ENCODE measurements at places on chromosomes 5 and 9.
A peak's percentile ranks its signal among the peaks of the same experiment; 100 is the strongest.

DNA sequence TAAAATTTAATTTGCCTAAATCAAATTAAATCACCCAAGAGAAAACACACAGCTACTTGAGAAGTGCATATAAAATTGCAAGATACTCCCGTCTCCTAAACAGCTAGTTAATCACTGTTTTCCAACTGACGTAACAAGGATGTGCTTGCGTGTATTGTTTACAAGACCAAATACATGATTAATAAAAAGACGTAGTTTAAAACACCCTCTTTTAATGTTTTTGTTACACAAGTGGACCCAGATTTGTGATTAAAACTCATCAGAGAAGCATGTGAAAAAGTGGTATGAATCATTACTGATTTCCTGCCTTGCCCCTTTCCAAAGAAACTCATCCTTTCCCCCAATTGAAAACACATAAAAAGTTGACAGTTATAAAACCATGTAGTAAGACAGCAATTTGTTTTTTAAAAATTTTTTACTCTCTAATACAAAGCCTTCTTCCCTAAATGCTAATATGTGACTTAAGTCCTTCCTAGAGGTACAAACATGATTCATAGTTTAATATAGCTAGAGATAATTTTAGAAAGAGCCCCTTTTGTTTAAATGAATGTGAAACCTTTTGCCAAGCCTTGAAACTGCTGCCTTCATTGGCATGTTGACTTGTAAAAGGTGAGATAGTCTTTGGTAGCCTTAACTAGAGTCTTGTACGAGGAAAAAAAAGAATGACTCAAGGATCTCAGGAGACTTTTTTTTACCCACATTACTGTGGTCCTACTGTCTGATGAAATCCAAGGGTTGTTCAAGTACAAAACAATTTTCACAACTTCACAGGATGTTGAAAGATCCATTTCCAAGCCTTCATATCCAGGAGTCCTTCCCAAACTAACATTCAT, 61.4 kb upstream of the FST start:
- DNase-seq, result no peak

- peak; percentile 26 for DNase-seq
Observed at GRCh38 chr5:72523960-72524582, 16.9 kb upstream of the ZNF366 start.

DNA sequence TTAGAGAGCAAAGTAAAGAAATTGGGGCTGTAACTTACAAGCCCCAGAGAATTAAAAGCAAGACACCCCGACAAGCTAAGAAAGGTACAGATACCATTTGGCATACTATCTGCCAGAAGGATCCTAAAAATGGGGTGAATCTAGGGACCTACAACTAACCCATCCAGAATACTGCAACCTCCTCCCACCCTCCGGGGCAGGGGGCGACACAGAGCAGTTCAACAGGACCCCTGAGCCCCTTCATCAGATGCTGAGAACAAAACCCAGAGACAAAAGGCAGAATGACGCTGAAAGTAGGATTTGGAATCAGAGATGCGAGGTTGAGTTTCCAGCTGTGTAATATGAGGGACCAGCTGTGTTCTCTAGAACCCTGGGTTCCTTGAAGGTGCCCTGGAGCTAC, 71.2 kb downstream of the EPB41L4B start:
- peak; percentile 66 for DNase-seq

DNA sequence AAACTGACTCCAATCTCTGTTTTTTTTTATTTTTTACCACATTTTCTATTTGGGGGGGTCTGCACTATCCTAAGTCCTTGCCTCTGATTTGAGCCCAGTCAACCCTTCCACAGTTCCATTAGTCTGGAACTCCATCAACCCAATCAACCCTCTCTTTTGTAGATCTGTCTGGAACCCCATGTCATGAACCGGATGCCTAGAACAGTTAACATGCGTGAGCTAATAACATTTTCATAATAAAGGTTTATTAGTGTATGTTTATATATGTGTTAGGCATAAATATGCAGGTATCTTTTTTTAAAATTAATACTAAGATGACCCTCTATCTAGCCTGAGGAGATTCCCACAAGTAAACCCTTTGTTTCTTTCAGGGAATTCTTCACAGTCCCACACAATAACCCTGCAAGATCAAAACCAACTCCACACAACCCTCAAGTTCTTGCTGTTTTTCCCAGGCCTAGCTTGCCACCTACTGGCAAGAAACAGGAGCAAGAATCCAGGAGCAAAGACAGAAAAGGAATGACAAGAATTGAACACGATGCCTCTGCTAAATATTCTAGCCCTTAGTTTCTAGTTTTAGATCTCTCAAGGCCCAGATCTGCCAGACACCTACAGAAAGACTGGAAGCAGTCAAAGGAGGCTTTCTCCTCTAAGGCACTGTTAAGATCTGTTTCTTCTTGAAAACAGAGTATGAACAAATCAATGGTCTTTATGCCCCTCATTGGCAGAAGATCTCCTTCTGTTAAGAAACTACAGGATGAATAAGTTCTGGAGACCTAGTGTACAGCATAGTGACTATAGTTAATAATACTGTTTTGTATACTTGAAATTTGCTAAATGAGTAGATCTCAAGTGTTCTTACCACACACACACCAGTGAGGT, 100.4 kb downstream of the TRIM36 start:
- peak; percentile 58 for DNase-seq

DNA sequence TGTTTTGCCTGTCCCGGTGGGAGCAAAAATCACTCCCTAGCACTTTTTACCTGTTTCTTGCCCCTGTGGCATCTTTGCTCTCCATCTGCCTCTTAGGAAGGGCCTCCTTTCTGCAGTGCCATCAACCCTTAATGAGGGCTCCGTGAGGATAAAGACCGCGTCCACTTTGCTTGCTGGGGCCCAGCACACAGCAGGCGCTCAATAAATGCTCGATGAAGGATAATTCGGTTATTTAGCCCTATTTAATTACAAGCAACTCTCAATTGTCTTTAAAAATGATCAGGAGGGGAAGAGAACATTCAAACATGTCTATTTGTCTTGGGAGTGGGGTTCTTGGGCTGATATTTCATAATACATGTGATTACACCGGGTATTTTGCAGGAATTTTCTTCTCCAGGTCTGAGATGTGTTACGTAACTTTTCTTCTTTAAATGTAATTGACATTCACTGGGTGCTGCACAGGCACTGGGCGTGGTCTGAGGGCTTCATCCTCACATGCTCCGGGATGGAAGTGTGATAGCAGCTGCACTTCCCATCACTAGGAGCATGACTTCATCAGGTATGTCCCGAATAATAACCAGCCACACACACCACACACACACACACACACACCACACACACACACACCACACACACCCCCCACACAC, 19.8 kb upstream of the NTNG2 start:
- no peak for DNase-seq

DNA sequence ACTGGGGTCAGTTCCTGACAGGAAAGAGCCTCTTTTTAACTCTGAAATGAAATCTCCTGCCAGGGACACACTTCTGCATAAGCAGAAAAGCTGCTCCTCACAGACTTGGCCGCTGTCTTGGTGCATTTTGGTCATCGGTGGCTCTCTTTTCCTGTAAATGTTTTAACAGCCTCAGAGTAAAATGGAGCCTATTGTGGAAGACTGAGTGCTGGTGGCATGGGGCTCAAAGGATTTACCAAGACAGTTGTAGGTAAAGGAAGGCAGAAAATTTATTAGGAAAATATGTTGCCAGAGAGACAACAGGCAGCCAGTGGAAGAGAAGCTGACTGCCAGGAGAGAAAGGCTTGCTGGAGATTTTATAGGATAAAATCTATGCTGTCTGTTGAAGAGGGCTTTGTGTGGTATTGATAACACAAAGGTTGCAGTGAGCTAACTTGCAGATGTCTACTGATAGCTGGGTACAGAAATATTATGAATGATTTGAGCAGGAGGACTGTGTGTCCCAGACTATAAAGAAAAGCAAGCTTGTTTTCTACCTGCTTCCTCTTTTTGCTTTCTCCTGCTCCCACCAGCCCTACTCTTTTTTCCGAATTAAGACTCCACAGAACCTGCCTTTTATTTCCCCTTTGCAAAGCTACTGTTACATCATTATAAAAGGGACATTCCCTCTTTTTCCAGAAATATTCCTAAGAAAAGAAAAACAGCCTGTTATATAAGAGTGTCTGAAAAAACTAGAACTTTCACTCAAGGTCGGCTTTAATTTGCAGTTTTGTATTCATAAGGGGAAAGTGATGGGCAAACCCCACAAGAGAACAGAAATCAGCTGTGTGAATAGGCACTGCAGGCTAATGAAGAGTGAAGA, 27.9 kb upstream of the IFNA14 start:
- no peak for DNase-seq

DNA sequence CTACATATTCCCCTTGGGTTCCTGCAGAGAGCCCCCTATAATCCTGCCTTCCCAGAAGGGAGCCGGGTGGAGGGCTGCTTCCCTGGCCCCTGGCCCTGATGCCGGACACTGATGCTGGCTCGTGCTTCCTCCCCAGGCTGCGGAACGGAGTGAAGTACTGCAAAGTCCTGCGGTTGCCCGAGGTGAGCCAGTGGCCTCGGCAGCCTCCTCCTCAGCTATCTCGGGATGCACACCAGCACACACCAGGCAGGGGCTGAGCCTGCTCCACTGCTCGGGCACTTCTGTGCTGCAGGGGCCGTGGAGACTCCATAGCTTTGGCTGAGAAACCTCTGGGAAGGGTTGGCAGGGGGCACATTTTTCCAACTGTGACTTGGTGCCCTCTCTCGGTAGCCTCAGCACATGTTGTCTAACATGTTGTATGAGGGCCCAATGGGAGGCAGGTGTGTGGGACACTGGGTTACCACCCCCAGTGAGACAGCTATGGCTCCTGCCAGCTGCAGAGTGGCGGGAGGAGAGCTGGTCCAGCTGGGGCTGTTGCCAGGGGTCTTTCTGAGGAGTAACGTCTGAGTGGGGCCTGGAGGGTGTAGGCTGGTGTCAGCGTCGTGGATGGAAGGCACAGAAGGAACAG, 38.4 kb downstream of the USP20 start:
- DNase-seq, result no peak

GRCh38 chr9:75713335-75713734, 177.1 kb upstream of the PCSK5 start:
- DNase-seq, result no peak

DNA sequence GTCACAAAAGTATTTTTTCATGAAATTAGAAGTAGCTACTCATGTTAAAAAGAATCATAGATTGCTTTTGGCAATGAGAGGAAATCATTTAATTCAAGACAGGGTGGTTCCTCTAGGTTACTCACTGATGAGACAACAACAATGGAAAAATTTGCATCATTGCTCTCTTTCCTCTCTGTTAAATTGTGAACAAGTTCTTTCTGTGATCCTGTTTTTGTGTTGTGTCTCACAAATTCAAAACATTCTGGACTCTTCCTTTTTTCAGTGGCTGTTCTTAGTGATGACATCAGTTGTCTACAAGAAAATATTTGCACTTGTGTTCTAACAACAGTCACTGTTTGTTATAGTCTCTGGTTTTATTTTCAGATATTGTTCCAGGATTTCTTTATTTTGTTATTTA, 95.3 kb downstream of the XRCC4 start:
- no peak for DNase-seq

DNA sequence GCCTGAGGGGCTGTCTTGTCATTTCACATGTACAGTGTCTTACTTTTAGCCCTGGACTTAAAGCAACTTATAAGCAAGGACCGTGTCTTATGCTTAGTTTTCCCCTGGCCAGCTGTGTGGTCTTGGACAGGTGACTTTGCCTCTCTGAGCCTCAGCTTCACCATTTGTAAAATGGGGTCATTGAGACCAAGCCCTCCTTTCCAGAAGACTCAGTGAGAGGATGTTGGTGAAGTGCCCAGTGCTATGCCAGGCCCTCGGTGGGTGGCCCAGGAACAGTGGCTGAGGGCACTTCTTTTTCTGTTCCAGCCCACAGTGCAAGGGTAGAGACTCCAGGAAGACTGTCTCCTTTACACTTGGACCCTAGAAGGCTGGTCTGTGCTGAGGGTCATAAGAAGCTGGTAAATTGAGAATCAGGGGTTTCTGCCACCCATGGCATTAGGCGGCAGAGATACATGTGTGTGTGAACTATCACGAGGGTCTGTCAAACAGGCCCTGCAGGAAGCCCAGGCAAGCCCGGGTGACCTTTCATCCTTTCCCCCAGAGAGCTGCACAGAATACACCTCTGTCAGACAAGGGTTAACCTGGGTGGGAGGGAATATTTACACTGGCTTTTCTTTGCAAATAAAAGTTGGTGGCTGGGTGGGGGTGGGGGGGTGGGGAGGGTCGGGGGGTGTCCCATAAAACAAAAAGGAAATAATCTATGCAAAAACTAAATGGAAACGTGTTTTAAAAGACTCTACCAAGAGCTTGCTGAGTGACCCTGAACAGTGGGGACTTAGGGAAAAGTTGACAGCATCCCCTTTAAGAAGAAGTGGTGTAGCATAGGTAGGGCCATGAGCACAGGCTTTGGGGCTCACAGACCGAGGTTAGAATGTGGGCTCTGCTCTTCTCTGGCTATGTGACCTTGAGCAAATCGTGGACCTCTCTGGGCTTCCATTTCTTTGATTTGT, 20.4 kb upstream of the KIF12 start:
- no peak for DNase-seq

DNA sequence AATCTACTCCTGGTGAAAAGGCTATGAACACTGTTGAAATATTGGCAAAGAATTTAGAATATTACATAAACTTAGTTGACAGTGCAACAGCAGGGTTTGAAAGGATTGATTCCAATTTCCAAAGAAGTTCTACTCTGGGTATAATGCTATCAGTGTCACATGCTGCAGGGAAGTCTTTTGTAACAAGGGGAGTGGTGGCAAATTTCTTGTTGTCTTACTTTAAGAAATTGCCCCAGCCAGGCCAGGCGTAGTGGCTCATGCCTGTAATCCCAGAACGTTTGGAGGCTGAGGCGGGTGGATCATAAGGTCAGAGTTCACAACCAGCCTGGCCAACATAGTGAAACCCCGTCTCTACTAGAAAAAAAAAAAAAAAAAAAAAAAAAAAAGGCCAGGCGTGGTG, 86.3 kb upstream of the OTULINL start:
- DNase-seq, result no peak

- DNase-seq, result no peak
Observed at GRCh38 chr9:103139891-103140290, 144.8 kb downstream of the CYLC2 start.

GRCh38 chr9:36164372-36164771, 4.8 kb upstream of the CCIN start:
- DNase-seq, result no peak

GRCh38 chr5:72296256-72296655, 23.8 kb downstream of the MRPS27 start:
- DNase-seq, result no peak

DNA sequence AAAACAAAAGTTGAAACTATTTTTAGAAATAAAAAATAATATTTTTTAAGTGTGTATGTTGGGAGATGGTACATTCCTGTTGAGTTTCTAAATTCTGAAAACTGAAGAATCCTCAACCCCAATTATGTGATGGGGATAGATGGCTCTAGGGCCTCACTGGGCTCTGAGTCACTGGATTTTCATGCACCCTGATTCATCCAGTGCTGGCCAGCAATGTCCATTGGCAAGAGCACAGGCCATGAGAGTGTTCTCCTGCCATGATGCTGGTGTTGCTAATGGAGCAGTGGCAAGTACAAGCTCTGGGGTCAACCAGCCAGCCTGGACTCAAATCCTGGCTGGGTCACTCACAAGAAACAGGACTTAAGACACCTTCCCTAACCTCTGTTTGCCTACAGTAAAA, 23.3 kb downstream of the SMIM23 start:
- DNase-seq, result no peak

All from iPS-NIHi11 (cell line).